Cardiac muscle cell (in vitro differentiated cells and primary cell): ENCODE measurements at places on chromosomes 12 and 14.

DNA sequence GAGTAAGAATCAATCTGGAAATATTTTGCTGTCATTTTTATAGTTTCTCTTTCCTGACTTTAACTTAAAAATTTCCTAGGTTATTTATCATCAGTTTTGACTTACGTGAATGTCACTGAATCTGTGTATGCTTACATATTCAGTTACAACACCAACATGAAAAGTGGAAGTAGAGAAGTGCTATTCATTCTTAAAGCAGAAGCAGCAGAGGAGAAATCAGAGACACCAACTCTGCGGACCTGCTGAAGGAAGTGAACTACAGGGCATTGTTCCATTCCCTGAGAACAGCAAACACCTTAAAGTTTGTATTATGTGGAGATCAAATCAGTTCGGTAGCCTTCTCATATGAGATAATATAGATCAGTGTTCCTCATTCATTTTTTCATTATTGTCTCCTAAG lies 34.1 kb downstream of the RAD51B start:
- no peak for DNase-seq

- DNase-seq: no peak
Observed at GRCh38 chr12:25194214-25194613, 746 bp downstream of the DNAI7 start.

DNA sequence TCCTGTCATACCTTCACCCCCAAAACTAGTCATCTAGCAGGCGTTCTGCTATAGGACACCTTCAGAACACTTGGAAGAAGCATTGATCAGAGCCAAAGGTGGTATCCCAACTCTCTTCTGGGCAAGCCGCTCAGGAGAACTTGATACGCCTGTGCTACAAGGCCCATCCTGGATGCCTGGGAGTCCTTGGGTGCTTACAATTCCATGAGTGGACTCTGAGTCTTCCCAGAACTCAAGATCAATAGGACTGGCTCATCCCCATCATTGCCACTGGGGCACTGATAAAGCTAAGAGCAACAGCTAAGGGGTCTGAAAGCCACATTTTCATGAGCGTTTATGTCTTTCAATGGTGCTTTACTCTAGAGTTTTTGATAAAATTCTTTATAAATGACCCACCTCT lies 1.9 kb downstream of the SPTB start:
- DNase-seq: no peak

DNA sequence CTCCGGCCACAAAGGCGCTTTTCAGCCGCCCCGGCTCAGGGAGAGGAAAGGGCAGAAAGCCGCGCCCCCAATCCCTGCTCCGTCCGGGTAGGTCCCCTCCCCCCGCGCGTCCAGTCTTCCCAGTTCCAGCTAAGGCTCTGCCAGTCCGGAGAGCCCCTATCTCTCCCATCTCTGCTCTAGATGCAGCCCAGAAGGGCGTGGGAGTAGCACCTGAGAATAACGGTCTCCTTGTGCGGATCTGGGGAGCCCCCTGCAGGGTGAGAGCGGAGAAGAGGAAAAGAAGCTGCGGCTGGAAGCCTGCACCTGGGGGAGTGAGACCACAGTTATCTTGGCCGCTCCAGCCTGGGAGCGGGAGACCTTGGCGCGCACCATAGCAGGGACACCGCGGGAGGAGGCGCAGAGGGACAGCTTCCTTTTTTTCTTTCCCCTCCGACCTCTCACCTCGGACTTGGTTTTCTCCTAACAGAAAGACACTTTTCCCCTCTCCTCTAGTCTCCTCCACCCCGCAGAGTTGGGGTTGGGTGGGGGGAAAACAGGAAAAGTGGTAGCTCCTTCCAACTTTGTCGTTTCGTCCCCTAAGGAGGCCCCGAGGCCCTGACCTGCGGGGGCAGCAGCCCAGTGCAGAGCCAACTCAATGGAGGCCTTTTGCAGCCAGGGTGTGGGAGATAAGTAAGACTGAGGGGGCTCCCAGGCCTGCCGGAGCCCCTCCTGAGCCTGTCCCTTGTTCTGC lies 2.4 kb downstream of the DHH start:
- DNase-seq: peak; percentile 64

DNA sequence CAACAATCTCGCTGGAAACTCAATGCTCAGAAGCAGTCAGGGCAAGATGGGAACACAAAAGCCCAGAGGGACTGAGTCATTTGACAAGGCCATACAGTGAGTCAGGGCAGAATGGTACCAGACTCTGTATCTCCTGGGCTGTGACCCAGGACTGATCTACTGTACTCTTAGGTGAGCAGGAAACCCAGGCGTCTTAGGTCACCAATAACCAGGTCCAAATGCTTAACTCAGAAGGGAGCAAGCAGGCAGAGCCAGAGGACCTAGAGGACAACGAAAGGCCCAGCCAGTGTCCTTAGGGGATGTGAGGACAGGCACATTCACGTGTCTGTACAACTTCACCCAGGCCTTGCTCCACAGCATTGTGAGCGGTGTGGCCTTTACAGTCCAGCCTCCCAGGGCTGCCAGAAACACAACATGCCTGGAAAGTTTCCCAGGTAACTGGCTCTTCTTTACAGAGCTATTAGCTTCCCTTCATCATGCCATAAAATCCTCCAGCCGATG lies 69.9 kb downstream of the ARL6IP4 start:
- no peak for DNase-seq
